Motor neuron (in vitro differentiated cells): ENCODE measurements at places on chromosomes 1 and 21. TPM values are rescaled to one million over a fixed set of nuclear protein-coding genes. Genes with fewer than 3 reads are reported as not detected.

Gene SPRR2A
- total RNA-seq: 0.29 TPM in 1 of 2 replicates, not detected in the other

Gene MIER1
- total RNA-seq: 46.0 and 51.3 TPM in 2 replicates

Gene FCGR3B
- 0.49 TPM in 1 of 2 replicates, not detected in the other for total RNA-seq

Gene RGS13
- total RNA-seq: 1.8 and 2.4 TPM in 2 replicates

Gene KIF14
- total RNA-seq: 6.9 TPM in 2 replicates

Gene PLA2G2F
- 0.38 and 0.56 TPM in 2 replicates for total RNA-seq
